ENCODE measurements at places on chromosomes 6 and 20.

DNA sequence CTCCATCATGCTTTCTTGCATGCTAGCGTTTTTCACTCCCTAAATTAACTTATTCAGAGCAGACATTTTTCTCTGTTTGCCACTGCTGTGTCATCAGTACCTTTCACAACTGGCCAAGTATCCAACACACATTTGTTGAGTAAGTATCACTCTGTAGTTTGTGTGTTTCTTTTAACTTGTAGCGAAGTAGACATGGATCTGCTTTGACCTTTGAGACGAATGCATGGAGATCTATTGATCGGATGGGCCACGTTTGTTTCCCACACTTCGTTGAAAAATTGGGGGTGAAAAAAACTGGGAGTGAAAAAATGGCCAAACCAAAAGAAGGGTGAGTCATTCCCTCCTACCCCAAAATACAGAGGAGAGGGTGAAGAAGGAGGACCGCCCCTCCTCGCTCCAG, 12.9 kb upstream of the SLC9A8 start:
- DNase-seq = no peak

DNA sequence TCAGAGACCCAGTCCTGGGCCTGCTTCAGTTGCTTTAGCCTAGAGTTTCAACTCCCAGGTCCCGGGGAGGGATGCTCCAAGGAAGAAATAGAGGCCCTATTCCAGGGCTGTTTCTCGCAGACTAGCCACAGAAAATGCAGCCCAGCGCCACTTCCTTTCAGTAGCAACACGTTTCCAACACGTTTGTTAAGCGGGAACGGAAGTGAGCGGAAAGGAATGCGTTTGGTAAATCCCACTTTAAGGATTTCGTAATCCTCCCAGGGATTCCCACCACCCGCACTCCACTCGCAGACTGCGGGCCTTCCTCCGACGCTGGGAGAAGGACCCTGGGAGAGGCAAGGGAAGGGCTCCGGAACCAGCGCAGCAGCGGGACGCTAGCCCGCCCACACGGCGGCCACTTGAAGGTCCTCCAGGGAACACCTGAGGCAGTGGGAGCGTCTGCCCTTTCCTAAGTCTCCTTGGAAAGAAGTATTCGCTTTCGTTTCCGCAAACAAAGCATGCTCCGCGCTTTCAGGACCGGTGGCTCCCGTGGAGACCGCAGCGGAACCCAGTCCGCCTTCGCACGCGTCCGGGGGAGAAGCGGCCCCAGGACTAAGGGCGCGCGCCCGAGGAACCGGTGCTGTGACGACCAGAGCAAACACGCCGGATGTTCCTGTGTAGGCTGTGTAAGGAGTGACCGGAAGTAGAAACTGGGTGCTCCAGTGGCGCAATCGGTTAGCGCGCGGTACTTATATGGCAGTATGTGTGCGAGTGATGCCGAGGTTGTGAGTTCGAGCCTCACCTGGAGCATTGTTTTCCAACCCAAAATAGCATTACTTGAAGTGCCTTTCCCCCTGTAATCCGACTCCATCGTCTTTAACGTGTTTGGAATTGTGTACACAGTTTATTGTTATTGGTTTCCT, 227.6 kb upstream of the PRSS16 start:
- DNase-seq = peak; percentile 93

DNA sequence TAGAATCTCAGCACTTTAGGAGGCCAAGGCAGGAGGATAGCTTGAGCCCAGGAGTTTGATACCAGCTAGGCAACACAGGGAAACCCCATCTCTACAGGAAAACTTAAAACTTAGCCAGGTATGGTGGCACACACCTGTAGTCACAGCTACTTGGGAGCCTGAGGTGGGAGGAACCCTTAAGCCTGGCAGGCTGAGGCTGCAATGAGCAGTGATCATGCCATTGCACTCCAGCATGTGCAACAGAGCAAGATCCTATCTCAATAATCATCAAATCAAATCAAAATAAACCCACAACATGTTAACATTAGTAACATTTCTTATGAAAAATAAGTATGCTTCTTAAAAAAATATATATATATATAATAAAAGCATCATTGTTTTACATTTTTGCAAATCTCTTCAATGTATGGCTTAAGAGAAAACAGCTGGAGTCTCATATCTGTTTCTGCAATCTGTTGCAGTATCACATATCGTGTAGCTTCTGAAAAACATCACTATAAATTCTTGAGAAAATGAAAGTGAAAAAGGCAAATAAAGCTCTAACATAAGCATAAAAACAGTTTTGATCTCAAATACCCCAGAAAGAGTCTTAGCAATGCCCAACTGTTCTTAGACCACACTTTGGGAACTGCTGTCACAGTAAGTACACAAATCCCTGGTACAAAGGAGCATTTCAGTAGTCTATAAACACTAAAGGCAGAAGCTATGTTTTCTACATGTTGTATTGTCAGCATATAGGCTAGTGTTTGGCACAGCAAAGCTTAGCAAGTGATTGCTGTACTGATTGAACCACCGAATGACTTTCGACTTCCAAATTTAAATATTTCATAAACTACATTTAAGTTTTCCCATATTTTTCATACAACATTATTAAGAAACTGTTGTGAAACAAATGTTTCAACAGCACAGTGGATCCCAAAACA, 8.0 kb downstream of the MMUT start:
- DNase-seq = no peak

GRCh38 chr6:13445005-13445743, 42.2 kb downstream of the GFOD1 start:
- DNase-seq = peak; percentile 87

- no peak for DNase-seq
Observed at GRCh38 chr6:53934023-53934422, 139.2 kb downstream of the LRRC1 start.

GRCh38 chr6:113813142-113813541, 44.0 kb upstream of the MARCKS start:
- DNase-seq = no peak

- DNase-seq = no peak
Observed at GRCh38 chr6:89033461-89033860, 47.1 kb upstream of the PNRC1 start.

GRCh38 chr6:43855247-43855646, 85.2 kb downstream of the VEGFA start:
- DNase-seq = no peak

- peak; percentile 8 for DNase-seq
Observed at GRCh38 chr6:160315310-160315709, 32.9 kb upstream of the SLC22A3 start.

DNA sequence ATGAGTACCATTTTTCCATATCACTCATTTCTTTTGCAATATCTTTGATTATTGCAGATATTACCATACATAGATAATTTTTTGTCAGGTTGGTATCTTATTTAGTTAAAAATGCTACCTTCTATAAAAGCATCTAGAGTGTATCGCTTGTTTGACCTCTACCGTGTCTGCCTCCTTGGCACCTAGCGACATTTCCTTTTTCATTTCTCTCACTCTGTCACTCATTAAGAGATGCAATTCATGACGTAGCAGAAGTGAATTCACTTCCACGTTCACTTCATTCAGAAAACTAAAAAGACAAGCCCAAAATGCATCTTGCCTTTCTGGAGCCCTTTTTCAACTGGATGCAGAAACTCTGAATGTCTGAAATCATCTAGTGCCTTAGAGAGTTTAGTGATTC, 172.9 kb downstream of the MMS22L start:
- no peak for DNase-seq

- no peak for DNase-seq
Observed at GRCh38 chr20:35196313-35196712, 24.4 kb downstream of the PROCR start.

DNA sequence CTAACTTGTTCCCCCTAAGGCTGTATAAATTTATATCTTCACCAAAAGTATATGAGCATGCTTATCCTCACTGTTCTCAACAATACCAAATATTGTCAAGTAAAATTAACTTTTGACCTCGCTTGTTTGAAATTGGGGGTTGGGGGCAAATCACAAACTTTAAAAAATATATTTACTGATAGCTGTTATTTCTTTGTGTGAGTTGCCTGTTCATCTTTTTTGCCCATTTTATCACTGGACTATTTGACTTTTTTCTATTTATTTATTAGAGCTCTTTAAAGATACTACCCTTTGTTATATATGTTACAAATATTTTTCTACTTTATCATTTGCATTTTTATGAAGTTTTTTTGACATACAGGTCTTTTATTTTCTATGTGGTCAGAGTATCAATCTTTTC, 187.7 kb downstream of the ZDHHC14 start:
- no peak for DNase-seq

- no peak for DNase-seq
Observed at GRCh38 chr20:49892260-49892659, 23.1 kb downstream of the SPATA2 start.

- DNase-seq = no peak
Observed at GRCh38 chr6:109344226-109344625, 38.0 kb downstream of the CD164 start.

DNA sequence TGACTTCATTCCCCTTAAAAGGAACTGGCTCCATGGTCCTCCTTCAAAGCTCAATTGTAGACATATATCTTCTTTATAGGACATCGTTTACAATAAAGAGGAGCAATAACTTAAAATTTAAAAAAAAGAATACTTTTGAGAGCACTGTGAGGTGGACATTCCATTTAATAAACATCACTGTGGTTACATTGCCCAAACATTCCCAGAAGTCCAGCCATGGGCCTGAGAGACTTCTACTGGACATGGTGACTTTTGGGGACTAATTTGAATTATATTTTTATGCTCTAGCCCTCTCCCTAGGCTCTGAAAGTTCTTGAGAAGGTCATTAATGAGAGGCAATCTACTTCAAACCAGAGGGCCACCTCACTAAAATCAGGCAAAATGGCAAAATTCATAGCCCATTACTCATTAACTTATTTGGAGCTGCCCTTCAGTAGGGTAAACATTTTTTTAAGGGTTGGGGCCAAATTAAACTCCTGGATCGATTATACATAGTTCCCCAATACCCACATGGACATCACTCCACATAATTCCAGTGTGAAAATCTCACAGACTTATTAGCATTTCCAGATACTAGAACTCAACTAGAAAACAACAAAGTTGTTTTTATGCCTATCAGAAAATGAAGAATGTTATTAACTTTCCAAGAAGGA, 17.1 kb downstream of the ISM1 start:
- no peak for DNase-seq

GRCh38 chr6:90537723-90538258, 49.1 kb downstream of the MAP3K7 start:
- peak; percentile 18 for DNase-seq

DNA sequence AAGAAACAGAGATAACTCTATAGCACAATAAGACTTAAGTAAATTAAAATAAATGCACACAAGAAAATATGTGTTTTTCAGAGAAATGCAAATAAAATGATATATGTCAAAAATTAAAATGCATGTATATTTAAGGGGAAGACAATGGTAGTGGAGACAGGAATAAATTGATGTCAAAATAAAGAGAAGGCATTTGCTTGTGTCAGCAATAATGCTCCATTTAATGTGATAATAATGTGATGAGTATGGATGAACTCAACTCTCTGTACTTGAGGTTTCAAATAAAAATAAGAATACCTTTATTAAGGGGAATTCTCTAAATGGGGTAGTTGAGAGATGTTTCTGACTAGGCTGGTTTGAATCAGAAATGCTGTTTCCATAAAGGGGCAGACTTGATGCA, 45.7 kb upstream of the BCKDHB start:
- DNase-seq = no peak

GRCh38 chr6:16078064-16078463, 50.8 kb upstream of the MYLIP start:
- no peak for DNase-seq

DNA sequence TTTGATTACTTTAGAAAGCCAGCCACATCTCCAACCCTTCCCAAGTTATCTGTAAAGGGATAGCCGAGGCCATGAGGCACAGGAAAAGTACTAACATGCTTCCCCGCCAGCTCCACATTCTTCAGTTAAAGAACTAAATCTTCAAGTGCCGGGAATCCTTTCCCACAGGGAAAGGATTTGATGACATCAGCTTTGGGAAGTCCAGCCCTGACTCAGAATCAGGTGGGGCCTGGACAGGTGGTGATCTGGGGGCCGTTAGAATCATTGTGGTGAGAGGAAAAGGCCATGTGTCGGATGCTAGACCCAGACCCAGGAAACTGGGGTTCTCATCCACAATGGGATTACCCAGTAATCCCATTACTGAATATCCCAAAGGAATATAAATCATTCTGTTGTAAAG, 580.0 kb downstream of the QKI start:
- DNase-seq = no peak

DNA sequence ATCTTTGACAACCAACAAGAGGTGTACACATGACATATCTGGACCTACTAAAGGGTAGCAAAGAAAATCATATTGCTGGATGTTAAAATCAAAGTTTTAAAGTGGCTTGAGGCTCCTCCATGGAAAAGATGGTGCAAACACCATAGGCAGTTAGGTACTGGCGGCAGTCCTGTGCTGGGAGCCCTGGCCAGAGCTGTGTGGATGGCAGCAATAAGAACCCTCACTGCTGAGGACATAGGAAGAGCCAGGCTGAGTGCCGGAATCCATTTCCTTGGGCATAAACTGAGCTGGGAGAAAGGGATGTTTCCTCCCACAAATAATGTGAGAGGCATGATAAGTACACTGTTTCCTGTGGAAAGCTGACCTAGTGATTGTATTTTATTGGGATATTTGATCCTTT, 89.9 kb downstream of the ARID1B start:
- no peak for DNase-seq

DNA sequence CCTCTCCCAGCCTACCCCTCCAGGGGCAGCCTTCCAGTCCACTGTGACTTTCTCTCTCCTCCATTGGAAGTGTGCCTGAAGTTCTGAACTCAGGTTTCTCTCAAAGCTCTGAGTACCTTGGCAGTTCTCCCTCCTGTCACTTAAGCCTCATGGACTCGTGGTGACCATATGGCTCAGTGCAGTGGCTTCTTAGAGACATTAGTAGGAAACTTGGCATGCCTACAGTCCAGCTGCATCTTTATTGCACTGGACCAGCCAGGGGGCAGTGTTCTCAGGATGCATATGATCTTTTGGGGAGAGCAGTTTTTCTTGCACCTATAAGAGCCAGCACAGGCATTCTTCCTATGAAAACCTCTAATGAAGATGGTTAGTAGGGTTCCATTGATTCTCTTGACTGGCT, 47.5 kb upstream of the KCNK16 start:
- peak; percentile 9 for DNase-seq

GRCh38 chr20:15951658-15952057, 621.6 kb downstream of the KIF16B start:
- peak; percentile 55 for DNase-seq

- peak; percentile 89 for DNase-seq
Observed at GRCh38 chr6:90086517-90086916, 192.2 kb downstream of the GJA10 start.

GRCh38 chr6:145929037-145929633, 35.0 kb downstream of the SHPRH start:
- peak; percentile 48 for DNase-seq
